ENCODE measurements at places on chromosomes 3 and 15.

DNA sequence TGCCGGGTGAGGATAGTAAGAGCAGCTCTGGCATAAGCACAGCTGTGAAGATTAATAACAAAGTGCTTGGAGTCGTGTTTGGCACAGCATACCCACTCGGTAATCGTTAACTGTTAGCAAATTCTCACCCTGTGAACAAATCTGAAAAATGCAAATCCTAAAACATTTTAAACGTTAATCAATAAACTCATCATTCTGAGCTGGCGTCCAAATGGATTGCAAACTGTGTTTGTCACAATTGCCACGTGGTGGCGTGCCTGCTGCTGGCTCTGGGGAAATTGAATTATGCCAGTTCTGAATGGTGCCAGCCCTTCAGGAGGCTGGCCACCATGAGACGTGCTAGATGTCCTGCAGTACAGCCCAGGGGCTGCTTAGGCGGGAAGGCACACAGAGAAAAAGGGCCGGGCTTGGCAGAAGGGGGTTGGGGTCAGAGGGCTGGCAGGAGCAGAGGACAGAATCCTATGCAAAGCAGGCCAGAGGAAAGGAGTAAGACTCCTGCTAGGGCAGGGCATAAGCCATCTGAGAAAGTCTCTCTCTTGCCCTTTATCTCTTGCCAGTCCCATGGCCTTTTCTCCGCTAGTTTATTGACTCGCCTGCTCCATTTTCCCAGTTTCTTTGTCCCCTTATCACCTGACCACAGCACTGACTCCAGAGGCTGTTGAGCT is 22.1 kb upstream of the POLG start:
- peak; percentile 30 for DNase-seq

DNA sequence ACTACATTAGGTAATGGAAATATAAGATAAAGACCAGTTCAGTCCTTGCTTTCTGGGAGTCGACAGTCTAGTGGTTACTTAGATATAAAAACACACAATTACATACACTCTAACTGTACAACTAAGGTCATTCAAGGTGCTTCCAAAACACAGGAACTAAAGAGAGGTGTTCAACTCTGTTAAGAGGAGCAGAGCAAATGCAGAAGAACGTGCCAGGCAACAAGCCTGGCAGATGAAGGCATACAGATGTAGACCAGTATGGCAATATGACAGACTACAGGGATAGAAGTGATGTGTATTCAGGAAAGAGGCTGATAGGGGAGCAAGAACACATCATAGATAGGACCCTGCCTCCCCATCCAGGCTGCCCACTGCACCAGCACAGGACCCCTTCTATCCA is 78.3 kb downstream of the CBLB start:
- no peak for DNase-seq

GRCh38 chr3:144556392-144556791 is 584.8 kb downstream of the DIPK2A start:
- DNase-seq = peak; percentile 16

DNA sequence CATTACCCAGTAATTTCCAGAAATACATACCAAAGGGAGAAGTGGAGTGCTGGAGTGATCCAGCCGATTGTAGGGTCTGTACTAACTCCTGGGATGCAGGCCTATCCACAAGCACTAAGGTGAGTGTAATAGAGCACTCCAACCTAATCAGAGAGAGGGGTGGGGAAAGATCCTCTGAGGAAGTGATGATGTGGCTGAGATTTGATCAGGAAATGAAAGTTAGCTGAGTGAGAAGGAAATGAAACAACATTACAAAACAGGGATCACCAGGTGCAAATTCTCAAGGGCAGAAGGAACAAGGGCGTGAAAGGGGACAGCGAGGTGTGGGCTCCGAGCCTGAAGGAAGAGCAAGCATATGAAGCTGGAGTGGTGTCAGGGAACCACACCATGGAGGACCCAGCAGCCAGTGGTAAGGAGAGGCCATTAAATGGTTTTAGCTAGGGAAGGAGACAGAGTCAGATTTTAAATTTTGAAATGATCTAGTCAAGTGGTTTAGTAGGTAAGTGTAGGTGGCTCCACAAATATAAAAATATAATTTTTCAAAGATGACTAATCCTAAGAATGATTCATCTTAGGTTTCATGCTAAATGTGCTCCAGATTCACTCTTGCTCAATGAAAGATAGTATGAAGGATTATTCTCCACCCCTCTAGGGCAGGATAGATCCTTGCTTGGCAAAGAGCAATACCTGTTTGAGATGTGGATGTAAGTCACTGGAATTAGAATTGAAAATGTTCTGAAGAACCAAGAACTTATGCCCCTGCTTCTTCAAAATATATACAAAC is 348.7 kb downstream of the TBL1XR1 start:
- no peak for DNase-seq

GRCh38 chr3:113136071-113136470 is 75.3 kb upstream of the BOC start:
- DNase-seq = no peak

Data from GM20000 (cell line).